Fibroblast of the aortic adventitia (primary cell): ENCODE measurements at places on chromosomes 1 and 21.

DNA sequence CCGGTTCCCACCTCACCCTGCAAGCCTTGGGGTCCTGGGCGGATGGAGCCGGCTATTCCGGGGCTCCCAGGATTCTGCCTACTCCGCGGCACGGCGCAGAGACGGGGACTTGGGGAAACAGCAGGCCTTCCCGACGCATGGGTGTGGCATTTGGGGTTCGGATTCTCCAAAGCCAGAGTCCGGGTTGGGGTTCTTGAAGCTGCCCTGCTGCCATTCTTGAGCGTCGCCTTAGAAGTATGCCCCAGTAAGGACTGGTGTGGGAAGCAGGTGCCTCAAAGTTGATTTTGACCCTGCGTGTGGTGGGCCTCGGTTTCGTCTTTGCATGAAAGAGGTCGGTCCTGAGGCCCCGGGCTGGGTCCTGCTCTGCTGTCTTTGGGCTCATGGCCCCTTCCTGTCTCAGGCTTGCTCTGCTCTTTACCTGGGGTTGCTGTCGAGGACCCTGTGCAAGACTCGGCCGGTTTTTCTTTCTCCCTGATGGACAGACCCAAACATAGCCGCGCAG, 696 bp downstream of the GUK1 start:
- DNase-seq, result no peak

DNA sequence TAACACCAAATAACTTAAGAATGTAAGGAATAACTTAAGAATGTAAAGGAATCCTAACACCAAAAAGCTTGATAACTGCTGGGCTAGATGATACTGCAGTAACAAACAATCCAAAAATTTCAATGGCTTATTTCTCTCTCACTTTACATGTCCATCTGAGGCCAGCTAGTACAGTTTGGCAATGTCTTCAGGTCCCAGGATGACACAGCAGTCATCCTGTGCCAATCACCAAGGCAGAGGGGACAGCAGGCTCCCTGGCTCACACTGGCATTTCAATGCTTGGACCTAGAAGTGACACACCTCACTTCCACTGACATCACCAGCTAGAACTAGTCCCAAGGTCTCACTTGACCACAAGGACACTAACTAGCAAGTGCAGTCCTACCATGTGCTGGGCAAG, 15.3 kb downstream of the DNAJC11 start:
- DNase-seq, result peak; percentile 20

DNA sequence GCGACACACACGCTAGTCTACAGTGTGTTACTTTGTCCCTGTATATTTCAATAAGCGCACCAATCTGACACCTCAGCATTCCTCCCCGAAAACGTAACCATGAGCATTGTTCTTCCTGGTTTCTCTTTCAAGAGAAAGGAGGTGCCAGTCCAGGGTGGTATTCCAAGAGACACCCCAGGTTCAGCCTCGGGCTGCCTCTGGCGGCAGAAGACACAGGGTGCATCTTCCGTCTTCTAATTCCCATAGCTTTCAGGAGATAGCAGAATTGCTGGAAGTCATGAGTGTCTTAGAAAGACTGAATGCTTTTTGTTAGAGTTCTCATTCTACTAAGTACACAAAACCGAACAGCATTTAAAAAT, 15.9 kb upstream of the RGS8 start:
- no peak for DNase-seq

DNA sequence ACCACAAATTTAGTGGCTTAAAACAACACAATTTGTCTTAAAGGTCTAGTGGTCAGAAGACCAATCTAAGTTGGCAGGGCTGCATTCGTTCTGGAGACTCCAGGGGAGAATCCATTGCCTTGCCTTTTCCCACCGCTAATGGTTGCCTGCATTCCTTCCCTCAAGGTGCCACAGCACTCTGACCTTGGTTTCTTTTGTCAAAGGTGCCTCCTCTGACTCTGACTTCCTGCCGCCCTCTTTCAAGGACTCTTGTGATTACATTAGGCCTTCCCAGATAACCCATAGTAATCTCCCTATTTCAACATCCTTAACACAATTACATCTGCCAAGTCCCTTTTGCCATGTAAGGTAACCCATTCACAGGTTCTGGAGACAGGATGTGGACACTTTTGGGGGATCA, 145.3 kb downstream of the S1PR1 start:
- no peak for DNase-seq

DNA sequence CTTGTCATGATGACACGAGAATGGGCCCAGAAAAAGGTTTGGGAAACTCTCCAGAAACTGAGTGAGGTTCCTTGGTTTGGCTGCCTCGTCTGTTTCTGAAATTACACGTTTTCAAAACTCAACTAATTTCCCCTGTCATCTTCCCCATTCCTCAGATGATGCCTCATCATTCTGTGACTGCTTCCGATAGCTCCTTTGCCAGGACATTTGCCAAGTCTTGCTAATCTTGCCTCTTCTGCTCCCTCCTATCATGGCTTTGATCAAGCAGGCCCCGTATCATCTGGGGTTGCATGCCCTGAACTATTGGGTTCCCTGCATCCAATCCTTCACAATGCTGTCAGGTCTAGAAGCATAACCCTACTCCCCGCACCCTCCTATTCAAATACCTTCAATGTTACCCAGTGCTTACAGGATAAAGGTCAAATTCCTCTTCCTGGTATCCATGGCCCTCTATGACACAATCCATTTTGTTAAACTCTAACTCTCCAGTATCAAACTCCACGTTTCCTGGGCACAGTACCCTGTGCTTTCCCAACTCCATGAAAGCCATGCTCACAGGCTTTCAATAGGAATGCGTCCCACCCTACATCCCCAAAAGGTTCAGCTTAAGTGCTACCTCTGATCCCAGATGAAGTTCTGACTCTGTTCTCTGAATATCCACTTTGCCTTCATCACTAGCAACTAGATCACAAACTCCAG, 22.2 kb upstream of the TMEM200B start:
- DNase-seq, result peak; percentile 84

DNA sequence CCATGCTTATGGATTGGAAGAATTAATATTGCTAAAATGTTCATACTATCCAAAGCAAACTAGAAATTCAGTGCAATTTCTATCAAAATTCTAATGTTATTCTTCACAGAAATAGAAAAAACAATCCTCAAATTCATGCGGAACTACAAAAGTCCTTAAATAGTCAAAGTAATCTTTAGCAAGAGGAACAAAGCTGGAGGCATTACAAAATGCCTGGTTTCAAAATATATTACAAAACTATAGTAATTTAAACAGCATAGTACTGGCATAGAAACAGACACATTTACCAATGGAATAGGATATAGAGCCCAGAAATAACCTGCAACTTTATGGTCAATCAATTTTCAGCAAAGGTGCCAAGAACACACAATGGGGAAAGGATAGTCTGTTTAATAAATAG, 3.8 kb downstream of the CTSS start:
- no peak for DNase-seq

GRCh38 chr1:89070509-89070908, 5.5 kb upstream of the GBP1 start:
- DNase-seq, result no peak

DNA sequence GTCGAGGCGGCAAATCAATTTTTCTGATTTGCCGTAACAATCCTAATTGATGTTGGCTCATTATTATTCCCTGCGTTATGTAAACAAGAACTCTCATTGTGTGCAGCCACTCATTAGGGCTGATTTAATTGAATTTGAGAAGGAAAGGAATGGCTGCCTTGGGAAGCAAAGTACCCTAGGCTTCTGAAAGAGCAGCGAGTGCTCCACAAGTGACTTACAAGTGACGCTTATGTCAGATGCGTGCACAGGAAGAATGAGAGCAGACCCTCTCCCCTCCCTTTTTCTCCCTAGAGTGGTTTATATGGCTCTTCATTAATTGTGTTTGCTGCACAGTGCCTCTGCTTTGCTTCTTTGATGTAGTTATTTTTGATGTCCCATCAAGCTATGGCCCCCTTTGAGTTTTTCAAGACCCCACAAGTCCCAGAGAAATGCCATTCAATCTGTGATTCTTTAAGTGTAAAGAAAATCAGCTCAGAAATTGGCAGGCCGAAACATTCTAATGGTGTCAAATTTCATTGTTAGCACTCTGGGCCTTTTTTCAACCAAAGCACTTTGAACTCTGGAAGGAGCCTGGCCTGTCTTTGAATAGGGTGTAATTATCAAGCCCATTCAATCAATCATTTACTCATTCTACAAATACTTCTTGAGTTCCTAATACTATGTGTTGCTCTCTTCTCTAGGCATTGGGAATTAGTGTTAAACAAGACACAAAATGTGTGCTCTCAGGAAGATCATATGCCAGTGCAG, 86.8 kb upstream of the VAV3 start:
- no peak for DNase-seq

DNA sequence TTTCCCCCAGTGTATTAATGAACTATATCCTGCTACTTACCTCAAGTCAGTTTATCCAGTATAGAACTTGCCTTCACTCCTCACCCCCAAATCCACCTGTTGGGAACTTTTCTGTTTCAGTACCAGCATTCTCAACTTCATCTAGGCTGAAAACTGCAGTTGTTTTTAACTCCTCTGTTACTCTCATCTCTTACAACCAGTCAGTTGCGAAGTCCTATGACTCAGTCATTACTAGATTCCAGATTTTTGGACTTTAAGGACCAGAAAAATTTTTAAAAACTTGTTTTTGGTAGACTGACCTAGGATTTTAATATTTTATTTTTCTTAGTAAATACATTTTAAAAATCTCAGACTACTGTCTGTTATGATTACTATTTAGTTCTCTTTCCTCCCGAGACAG, 8.1 kb downstream of the GNAI3 start:
- DNase-seq, result no peak

DNA sequence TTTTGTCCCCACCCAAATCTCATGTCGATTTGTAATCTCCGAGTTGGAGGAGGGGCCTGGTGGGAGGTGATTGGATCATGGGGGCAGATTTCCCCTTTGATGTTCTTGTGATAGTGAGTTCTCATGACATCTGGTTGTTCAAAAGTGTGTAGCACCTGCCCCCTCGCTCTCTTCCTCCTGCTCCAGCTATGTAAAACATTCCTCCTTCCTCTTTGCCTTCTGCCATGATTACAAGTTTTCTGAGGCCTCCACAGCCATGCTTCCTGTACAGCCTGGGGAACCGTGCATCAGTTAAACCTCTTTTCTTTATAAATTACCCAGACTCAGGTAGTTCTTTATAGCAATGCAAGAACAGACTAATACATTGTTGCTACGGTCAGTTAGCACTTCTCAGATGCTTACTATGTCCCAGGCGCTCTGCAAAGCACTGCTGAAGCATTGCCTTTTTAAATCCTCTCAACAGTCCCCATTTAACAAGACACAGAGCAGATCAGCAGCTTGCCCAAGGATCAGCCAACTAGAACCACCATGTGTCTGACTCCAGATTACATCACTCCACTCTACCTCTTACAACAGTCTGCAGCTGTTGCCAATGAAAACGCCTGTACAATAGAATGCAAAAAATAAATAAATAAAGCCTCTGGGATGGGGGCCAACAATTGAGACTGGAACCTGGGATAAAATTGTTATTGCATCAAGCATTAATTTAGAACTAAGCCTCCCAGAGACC, 52.4 kb upstream of the USP1 start:
- peak; percentile 99 for DNase-seq

- DNase-seq, result no peak
These were observed 48.1 kb upstream of the BACH1 start for GRCh38 chr21:29250636-29251035.

- no peak for DNase-seq
These were observed 57.3 kb downstream of the PGBD5 start for GRCh38 chr1:230368871-230369270.

DNA sequence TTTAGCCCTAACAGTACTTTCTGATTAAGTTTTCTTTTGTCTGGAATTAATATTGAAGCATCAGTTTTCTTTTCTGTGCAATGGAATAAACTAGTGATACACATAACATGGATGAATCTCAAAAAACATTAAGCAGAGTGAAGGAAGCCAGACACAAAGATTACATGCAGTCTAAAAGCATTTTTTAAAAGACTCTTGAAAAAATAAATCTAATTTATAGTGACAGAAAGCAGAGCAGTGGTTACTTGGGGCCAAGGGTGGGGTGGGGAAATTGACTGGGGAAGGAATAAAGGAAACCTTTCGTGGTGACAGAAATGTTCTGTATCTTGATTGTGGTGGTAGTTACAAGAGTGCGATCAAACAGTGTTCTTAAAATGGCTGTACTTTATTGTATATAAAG, 20.2 kb upstream of the ST6GALNAC3 start:
- DNase-seq, result no peak

GRCh38 chr1:40247655-40248054, at the start of gene TMCO2:
TSS of gene TMCO2 (plus strand) at chr1:40247937. CDS start at chr1:40247994, 57 bp downstream.
- no peak for DNase-seq

GRCh38 chr21:36059823-36060158, 535 bp downstream of the SETD4 start:
- DNase-seq, result peak; percentile 9

DNA sequence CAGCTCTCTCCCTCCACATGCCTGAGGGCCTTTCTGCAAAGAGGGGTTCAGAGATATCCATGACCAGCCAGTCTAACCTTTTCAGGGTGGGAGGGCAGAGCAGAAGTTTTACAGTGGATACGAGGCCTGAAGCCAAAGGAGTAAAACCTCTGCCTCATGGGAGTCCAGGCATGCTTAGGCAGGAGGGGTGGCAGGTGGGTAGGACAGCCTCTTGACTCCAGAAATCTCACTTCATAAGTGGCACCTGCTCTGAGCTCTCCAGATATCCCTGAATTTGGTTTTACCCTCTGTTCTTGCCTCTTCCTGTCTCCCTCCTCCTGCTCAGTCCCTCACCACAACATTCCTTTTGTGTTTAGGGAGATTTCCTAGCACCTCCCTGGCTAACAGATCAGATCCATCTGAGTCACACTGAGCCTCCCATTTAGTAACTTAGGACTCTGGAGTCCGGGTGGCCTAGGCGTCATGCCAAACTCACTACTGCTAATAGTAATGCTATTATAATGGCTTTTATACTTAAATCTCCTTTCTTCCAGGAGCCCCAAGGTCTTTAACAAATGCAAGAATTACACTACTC, 201.0 kb downstream of the HS2ST1 start:
- DNase-seq, result peak; percentile 87

- no peak for DNase-seq
These were observed 866.2 kb downstream of the NCAM2 start for GRCh38 chr21:21864321-21864840.

DNA sequence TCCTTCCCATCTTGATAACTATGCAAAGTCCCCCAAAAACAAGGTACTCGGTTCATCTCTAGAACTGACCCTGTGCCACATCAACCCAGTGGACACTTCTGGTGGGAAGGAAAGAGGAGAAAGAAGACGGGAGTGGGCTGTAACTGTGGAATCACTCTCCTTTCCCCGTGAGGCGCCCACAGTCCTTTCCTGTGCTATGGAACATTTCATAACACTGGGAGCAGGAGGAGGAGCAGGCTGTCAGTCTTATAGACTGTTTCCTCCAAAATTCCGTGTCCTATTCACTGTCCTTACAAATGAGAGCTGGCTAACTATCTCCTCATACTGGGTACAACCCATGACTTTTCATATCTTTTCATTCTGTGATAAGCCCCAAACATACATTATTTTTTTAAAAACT, 40.7 kb downstream of the PLEKHA6 start:
- no peak for DNase-seq
